Right renal pelvis (tissue), 4 donors: ENCODE measurements at places on chromosomes 3 and 15. TPM values are rescaled to one million over a fixed set of nuclear protein-coding genes. Genes with fewer than 3 reads are reported as not detected.

ANKRD28 gene
- 43.7 TPM for polyA plus RNA-seq

TM4SF1 gene
- polyA plus RNA-seq: 69.3 TPM

RARB gene
- polyA plus RNA-seq: 56.3 TPM

ITIH1 gene
- 0.22 TPM for polyA plus RNA-seq

TMEM207 gene
- 21.4 TPM for polyA plus RNA-seq

ZMYND10 gene
- 4.7 TPM for polyA plus RNA-seq

GRCh38 chr3:127037418-127037841 lies 54.5 kb downstream of the PLXNA1 start:
- no peak for DNase-seq

DNA sequence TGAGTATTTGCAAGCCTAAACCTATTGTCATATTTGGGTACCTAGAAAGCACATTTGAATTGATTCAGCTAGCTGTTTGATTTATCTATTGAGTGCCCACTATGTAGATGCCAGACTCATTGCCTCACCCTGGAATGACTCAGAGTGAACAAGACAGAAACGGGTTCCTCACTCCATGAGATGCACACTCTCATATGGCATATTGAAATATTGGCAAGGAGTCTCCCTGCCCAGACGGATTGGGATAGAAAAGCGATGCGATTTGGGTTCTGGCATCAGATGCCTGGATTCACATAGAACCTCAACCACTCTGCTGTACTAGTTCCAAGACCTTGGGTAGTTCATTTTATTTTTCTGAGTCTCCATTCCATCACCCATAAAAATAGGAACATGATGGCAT lies 22.5 kb downstream of the LRRN1 start:
- DNase-seq: no peak

GRCh38 chr15:89880727-89881126 lies 13.1 kb downstream of the AP3S2 start:
- DNase-seq: no peak

GRCh38 chr3:107861904-107862303 lies 228.9 kb downstream of the CD47 start:
- no peak for DNase-seq

DNA sequence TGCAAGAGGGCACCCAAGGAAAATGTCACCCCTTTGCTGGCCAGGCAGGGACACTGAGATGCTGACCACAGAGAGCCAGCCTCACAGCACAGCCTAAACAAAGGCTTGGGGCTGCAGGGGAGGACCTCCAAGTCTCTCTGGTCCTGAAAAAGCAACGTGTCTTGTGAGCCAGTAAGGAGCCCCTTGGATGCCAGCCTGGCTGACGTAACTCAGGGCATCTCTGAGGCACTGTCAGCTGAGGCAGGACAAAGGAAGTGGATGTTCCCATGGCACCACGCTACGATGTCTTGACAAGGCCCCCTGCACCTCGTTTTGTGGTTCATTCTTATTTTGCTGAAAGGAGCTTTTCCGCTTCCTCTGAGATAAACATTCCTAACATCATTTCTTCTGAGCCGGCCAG lies 160.7 kb downstream of the OR4M2 start:
- no peak for DNase-seq

- no peak for DNase-seq
Observed at GRCh38 chr3:143192193-143192592, 72.6 kb downstream of the CHST2 start.

DNA sequence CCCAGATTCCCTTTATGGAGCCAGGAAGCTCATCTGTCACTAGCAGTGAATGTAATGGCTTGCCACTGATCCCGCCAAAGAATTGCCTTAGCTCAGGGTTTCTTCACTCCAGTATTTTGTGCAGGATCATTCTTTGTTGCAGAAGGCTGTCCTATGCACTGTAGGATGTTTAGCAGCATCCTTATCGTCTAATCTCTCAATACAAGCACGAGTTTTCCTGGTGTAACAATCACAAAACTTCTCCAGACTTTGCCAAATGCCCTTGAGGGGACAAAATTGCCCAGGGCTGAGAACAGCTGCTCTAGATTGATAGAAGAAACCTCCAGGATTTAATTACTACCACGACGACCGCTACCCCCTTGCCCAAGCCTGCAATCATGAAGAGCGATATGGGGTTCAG lies 6.8 kb upstream of the SHQ1 start:
- DNase-seq: no peak

GRCh38 chr3:33537133-33537532 lies 96.9 kb upstream of the UBP1 start:
- DNase-seq: no peak

DNA sequence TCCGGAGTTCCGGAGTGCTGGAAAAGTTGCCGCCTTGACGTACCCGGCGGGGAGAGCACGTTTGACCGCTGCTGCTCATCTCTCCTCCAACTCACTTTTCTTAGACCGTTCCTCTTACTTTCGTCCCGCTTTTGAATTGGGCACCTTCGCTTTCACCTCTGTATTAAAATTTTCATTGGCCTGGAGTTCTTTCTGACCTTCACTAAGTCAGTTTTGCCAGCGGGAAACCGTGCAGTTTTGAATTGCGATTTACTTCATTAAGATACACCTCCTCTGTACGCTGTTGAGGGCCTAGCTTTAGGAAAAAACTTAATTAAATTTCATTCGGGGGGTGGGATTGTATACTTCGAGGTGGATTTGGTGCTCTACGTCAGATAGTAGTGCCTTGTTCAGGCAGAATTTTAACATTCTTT lies 1.3 kb downstream of the GMPS start:
- DNase-seq: no peak

GRCh38 chr3:123085932-123086627 lies 19.3 kb downstream of the PDIA5 start:
- DNase-seq: no peak

- DNase-seq: no peak
Observed at GRCh38 chr15:81029414-81030300, 28.9 kb downstream of the TLNRD1 start.

GRCh38 chr3:126343649-126344035 lies 13.6 kb downstream of the KLF15 start:
- no peak for DNase-seq

DNA sequence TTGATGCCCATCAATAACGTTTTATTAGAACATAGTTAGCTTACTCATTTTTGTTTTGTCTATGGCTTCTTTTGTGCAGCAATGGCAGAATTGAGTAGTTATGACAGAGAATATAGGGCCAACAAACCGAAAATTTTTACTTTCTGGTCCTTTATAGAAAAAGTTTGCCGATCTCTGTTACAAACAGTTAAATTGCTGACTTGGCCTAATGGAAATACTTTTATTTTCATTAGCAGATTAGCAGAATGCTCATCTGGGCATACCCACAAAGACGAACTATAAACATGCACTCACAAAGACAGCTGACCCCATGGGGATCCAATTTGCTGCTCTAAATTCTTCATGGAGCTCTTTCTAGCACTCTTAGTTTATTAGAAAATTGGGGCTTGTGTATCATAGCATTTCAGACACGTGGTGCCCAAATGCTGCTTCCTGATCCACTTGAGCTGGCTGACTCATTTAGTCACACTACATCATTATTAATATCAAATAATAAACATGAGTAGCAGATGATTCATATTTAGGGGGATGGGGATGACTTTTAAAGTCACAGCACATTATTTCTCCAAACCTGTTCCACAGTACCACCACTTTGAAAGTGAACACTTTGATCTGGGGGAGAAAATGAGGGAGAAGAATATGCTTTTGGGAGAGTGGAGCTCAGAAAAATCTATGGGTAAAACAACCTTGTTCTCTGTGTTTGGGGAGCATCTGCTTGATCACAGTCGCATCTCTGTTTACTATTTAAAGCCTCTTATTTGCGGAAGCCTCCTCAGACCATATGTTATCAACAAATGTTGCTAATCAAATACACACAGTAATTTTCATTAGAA lies 228.1 kb upstream of the FEZF2 start:
- no peak for DNase-seq

DNA sequence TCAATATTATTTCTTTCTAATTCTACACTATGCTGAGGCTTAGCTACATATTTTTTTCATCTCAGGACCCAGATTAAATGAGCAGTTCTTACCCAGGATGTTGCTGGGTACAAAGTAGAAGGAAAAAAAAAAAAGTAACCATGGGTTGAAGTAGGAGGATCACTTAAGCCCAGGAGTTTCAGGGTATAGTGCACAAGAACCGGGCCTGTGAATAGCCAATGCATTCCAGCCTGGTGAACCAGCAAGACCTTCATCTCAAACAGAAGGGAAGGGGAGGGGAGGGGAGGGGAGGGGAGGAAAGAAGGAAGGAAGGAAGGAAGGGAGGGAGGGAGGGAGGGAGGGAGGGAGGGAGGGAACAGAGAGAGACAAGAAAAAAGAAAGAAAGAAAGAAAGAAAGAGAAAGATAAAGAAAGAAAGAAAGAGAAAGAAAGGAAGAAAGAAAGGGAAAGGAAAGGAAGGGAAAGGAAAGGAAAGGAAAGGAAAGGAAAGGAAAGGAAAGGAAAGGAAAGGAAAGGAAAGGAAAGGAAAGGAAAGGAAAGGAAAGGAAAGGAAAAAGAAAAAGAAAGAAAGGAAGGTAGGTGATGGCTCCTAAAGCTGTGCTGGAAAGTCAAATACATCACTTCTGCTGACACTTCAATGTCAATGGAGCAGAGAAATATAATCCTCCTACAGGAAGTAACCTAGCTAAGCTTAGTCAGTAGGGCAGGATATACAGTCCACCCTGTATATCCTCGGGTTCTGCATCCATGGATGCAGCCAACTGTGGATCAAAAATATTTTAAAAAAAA lies 206.8 kb upstream of the TGFBR2 start:
- DNase-seq: no peak

DNA sequence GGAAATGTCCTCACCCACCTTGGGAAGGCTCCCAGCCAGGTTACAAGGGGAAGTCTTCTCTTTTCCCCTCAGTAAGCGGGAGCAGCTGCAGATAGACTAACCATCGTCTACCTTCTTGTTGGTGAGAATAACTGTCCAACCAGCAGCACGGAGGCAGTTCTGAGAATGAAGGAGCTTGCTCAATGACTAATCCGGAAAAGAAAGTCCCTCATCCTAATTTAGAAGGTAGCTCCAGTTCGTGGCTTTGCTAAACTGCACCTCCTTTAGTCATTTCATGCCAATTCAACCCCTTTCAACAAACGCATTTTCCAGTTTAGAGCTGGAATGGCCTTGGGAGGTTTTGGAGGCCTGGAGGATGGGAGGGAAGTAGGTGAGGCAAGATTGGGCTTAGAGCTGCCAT lies 527.4 kb upstream of the PROK2 start:
- DNase-seq: no peak

DNA sequence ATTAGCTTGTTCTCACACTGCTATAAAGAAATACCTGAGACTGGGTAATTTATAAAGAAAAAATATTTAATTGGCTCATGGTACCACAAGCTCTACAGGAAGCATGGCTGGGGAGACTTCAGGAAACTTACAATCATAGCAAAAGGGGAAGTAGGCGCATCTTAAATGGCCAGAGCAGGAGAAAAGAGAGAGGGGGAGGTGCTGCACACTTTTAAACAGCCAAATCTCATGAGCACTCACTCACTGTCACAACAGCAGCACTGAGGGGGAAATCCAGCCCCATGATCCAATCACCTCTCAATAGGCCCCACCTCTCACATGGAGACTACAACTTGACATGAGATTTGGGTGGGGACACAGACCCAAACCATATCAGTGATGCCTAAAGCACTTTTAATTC lies 82.5 kb downstream of the DCLK3 start:
- DNase-seq: no peak

DNA sequence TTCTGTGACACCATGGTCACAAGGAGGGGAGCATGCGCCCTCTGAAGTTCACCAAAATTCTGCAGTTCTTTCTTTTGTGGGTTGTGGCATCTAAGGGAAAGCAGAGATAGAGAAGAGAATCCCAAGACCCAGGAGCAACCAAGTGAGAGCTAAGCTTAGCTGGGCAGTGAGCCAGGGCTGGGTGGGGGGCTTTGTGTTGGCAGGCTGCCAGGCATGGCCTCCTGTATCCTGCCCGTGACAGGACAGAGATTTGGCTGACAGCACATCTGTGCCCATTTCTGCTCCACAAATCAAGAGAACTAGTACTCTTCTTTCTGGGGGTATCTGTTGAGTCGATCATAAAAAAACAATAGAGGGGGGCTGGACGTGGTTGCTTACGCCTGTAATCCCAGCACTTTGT lies 66.2 kb downstream of the NMNAT3 start:
- no peak for DNase-seq

DNA sequence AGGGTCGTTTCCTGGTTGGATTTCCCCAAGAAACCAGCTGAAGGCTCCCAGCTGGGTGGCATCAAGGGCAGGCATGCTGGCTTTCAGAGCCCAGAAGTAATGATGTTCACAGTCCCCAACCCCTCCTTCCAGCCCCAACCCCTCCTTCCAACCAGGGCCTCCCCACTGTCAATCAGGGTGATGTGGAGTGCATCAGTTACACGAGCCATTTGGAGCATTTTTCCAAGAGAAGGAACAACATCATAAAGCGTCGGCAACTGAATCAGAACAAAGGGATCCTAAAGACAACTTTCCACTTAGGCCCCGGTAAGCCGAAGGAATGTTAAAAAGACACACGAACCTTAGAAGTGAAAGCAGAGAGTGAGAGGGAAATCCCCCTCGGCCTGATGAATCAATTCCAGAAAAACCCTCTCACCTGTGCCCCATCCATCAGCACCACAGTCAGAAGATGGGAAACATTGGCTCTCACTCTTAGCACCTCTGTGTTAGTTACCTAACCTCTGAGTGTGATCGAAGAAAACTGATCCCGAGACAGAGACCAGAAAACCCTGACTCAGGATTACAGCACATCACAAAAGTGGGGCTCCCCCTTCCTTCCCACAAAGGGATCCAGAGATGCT lies 101.2 kb upstream of the WNT5A start:
- no peak for DNase-seq

DNA sequence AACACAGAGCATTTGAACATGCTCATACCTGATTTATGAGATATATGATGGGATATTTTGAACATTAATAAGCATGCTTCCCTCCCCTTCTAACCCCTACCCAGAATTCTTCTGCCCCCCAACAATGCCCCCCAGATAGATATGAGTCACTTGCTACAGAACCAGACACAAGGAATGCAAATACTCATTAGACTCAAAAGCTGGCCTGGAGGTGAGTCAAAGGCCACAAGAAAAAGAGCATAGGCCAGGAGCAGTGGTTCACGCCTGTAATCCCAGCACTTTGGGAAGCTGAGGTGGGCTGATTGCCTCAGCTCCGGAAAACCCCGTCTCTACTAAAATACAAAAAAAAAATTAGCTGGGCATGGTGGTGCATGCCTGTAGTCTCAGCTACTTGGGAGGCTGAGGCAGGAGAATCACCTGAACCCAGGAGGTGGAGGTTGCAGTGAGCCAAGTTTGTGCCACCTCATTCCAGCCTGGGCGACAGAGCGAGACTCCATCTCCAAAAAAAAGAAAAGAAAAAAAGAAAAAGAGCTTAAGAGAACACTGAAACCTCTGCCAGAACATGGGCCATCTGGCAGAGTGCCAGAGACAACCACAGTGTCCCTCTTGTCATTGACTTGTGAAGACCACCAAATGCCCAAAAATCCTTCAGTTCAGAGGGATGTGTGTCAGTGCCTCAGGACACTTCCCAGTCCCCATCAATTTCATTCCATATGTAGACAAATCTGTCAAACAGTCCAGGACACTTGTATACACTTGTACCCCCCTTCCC lies 3.9 kb upstream of the SH3GL3 start:
- no peak for DNase-seq
